Gastroesophageal sphincter (tissue), 4 donors: ENCODE measurements at places on chromosomes 11 and 22.

DNA sequence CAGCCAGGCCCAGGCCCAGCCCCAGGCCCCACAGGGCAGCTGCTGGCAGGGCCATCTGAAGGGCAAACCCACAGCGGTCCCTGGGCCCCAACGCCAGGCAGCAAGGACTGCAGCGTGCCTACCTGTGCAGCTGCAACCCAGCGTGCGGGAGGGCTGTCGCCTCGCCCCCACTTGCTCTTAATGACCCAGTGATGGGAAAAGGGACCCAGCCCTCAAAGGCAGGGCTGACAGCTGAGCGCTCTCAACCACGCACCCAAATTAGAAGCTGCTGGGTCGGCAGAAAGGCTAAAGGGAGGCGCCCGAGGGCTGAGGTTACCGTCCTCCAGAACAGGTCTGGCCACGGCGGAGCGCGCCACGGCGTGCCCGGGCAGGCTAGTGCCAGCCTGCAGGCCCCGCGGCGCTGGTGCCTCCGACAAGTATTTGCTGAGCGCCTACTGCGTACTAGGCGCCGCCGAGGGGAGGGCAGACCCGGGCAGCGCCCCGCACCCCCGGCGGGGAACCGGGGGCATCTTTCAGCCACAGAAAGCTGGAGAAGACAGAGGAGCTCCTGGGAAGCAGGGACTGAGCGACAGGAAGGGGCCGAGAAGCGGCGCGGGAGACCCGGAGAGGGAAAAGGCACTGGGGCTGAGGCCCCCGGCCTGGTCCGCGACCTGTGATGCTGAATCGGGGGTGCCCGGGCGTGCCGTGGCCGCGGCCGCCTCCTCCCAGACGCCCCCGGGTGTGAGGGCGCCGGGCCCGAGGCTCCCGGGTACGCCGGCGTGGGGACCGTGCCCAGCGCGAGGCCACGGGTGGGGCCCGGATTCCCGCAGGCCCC lies 773 bp downstream of the HRAS start:
- ATAC-seq = peak; percentile 4

GRCh38 chr11:67278135-67278938 lies 10.8 kb upstream of the ANKRD13D start:
- no peak for ATAC-seq

- ATAC-seq = no peak
These were observed 117.3 kb downstream of the ETS1 start for GRCh38 chr11:128470081-128470480.

DNA sequence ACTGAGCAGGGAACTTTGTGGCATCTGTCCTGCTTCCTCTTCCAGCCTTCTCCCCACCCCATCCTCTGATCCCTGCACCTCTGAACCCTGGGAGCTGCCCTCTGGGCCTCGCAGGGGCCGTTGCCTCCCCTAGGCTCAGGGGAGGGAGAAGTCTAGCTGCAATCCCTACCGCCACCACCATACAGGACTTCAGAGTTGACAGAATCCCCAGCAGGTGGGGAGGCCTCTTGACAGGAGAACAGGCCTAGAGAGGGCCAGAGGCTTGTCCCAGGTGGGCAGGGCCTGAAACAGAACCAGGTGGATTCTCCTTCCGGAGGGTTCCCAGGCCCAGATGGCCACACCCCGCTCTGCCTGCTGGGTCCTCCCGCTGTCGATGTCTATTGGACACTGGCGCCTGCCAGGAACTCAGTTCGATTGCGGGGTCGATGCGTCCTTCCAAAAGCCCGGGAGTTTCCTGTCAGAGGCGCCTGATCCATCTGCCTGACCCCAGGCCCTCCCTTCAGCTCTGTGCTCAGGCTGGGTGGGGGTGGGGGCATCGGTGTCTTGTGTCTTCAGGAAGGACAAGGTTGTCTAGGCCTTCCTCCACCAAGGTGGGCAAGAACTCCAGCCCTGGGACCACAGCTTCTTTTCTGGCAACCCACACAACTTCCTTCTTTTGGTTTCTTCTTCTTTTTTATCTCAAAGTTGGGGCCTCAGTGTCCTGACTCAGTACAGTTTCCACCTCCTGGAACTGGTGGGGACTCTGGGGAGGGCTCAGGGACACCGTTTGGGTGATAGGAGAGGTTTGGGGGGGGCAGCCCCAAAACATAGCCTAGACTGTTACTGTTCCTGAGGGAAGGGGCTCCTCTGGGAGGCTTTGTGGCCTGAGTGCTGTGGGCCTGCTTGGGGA lies 6.4 kb downstream of the STARD10 start:
- no peak for ATAC-seq

GRCh38 chr11:2143799-2144543 lies 4.8 kb upstream of the IGF2 start:
- ATAC-seq = no peak

DNA sequence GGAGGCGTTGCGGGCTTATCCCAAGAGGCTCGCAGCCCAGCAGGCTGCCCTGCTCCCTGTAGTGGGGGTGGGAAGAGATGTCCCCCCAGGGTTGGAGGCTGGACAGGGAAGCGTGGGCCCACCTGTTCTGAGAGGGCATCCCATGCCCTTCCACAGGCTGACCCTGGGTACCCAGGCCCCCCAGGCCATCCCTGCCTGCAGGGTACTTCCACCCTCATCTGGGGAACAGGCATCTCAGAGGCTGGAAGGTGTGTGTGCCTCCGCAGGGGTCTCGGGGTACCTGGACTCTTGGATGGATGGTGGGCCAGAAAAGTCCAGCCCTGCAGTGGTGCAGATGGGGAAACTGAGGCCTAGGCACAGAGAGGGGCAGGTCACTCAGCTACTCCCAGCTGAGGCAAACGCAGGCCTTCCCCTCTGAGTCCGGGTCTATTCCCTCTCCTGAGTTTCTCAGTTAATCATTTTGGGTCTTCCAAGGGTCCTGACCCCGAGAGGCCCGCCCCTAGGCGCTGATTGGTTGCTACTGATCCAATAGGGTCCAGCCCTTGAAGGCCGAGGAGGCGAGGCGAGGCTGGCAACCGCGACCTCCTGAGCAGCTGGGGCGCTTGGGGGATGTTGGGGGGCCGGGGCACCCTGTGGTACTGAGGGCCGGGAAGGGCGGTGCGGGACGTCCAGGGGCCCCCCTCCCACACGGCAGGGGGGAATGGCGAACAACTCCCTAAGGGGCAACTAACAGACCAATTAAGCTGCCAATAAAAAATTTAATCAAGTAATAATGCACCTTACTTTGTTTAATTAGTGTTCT lies 23.8 kb downstream of the FLRT1 start:
- ATAC-seq = no peak

- no peak for ATAC-seq
These were observed 932.3 kb downstream of the BRD1 start for GRCh38 chr22:48895336-48895735.

DNA sequence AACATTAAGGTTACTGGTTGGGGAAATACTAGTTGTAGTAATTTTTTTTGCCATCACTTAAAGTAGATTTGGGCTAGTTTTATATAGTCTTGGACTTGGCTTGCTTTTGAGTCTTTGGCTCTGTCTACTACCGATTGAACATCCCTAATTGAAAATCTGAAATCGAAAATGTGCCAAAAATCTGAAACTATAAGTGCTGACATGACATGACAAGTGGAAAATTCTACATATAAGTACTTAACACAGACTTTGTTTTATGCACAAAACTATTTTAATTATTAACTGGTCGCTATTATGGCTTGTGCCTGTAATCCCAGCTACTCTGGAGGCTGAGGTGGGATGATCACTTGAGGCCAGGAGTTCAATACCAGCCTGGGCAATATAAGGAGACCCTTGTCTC lies 22.5 kb downstream of the RNF169 start:
- no peak for ATAC-seq

GRCh38 chr11:124294687-124295086 lies 19.1 kb downstream of the OR8D1 start:
- no peak for ATAC-seq

DNA sequence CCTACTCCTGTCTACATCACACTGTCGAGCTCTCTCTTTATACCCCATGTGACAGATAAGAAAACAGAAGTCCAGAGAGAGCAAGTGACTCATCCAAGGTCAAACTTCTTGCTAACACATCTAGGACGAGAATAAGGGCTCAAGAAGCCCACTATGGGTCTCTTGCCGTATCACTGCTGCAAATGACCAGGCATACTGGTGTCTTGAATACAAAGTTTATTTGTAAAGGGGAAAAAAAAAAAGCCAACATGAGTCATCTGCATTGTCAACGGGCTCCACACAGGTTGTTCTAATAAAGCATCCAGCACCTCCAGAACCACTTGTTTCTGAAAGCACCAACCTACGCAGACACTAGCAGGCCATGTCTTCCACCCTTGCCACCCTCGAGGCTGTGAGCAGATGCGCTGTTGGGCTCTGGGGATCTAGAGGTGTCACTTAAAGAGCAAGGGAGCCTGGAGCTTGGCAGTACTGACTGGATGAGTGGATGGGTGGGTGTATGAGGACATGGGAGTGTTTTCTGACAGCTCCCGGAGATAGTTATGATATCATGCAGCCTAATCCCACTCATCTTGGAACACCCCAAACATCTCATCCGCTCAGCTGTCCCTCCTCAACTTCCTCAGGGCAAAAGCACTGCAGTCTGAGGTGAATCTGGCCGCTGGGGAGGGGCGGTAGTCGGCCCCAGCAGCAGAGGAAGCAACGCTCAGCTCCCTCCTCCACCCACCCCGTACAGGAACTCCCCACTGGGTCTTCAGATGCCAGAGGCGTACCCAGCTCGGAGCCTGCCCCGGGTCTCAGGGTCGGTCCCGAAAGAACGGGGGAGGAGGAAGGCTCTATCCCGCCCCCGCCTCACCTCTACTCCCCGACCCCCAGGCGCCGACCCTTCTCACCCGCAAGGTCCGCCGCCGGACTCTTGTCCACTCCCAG lies 1.0 kb downstream of the SMCO4 start:
- peak; percentile 55 for ATAC-seq

DNA sequence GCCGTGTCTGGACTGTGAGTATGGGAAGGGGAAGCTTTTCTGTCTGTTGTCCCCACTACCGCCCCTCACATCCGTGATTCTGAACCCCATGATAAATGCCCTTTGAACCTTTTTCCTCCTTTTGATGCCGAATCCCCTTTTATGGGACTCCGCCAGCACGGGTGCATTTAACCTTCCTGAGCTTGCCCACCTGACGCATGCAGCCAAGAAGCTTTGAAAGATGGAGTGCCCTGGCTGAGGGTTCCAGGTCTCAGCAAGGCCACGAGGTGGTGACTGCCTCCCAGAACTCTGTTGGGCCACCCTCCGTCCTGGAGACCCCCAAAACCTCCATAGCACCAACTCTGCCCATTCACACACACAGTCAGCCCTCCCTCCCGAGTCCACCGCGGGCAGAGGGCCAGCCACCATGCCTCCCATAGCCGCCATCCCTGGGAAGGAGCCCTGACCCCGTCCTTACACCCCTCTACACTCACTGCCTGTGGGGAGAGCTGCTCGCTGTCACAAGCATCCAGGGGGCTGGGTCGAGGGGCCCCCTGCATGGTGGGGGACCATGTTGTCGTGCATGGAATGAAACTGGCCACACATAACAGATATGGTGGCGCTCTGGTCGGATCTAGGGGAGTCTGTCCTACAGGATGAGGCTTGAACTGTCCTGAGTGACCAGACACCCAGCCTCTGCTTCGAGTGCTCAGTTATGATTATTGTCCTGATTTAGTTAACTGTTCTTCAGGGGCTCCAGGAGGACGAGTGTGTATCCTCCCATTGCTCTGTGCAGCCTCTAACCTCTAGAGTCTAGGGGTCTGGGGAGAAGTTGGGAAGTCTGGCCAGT lies 822 bp upstream of the COMT start:
- ATAC-seq = no peak

DNA sequence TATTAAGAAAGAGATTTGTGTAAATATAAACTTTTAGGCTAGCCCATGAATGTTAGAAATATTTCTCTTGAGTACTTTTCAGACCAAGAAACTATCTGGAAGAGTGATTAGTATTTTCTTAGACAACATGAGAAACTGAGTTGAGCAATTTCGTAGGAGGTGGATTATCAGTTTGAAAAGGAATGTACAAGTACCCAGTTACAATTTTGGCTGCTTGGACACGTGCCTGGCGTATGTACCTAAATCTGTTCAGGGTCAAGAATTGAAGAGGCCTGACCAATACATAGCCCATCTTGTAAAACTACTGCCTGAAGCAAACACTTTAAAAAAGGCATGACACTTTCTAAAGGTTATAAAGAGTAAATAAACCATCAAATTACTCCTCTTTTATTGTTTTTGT lies 71.1 kb downstream of the CCDC73 start:
- ATAC-seq = no peak

DNA sequence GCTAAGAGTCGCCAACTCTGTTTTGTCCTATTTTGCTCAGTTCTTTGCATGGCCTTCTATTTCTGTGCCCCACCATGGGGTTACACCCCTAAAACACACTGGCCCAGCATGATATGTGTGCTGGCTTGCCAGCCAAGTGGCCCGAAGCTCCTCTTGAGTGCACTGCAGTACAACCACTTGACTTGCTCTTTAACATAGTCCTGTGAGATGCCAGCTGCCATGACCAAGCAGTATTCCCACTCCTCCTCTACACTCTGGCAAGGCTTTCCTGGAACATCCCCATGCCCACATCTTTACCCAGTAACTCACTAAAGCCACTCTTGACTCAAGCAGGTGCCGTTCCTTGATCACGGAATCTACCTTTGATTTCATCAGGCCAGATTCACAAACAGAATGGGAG lies 102.9 kb upstream of the GAL start:
- ATAC-seq = no peak

DNA sequence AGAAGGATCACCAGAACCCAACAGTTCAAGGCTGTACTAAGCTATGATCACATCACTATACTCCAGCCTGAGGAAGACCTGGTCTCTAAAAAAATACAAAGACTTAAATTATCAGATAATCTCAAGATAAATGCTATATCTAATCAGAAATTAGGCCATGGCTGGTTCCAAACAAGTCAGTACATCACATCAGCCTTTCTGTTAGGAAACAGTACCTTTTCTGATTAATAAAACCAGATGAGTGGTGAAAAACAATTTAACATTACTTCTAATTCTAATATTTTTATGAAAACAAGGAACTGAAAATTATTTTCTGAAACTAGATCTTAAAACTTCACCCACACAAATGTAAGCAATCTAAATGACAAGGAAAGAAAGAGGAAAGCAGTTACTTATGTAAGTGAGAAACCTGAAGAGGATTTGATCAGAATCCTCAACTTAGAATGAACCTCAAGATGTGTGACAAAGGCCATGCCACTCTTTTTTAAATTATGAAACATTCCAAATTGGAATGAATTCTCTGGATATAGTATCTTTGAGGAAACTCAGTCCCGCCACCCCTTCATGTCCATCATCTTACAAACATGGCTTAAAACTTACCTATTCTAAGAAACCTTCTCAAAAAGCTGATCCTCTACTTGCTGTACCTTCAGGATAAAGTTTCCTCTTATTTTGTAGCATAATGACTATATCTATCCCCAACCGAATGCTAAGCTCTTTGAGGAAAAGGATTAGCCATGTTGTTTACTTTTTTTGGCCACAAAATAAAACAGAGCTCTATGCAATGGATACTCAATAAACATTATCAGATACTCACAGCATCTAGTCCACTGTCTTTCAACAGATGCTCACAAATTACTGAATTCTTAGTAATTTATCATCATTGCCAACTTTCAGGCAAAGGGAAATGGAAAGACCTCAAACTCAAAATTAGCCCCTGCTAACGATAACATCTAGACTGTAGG lies 132.0 kb downstream of the MRTFA start:
- ATAC-seq = no peak
